ENCODE measurements at places on chromosomes 3 and 15.

DNA sequence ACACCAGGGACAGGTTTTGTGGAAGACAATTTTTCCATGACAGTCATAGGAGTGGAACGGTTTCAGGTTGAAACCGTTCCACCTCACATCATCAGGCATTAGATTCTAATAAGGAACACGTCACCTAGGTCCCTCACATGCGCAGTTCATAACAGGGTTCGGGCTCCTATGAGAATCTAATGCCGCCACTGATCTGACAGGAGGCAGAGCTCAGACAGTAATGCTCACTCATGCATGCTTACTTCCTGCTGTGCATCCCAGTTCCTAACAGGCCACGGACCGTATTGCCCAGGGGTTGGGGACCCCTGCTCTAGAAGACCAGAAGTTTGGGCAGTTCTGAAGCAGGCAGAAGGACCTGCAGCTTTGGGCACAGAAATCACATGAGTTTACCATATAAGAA lies 61.5 kb downstream of the MYO1E start:
- no peak for DNase-seq

DNA sequence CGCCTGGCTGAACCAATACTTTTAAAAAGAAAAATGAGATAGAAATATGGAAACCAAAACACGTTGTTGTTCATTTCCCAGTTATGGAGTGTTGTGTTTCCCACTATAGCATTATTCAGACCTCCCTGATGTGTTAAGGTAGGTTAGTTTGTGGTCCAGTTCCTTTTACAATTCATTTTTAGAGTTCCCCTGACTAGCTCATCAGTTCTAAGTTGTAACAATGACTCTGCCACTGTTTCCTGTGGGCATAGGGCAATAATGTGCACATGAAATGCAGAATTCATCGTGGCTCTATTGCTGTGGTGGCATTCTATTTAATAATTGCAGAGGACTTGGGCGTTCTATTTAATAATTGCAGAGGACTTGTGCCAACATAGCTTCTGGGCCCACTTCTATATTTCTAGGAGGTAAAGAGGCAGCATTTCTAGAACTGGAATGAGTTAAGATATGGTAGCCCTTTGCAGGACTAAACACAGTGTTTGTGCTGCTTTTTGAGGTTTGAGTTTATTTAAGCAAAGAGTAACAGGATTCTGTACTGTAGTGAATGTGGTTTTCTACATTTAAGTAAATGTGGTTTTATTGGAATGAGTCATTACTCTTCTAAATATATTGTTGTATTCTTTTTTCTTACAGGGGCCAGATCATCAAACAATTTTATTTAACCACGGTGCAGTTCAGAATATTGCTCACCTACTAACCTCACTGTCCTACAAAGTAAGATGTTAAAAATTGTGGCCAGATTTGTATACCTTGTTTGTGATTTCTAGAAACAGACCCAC lies 47.5 kb downstream of the ARMC8 start:
- DNase-seq: peak; percentile 19

- DNase-seq: no peak
These were observed 62.0 kb upstream of the GCNT3 start for GRCh38 chr15:59549301-59550185.

GRCh38 chr15:39193611-39194010 lies 387.3 kb upstream of the THBS1 start:
- DNase-seq: no peak

DNA sequence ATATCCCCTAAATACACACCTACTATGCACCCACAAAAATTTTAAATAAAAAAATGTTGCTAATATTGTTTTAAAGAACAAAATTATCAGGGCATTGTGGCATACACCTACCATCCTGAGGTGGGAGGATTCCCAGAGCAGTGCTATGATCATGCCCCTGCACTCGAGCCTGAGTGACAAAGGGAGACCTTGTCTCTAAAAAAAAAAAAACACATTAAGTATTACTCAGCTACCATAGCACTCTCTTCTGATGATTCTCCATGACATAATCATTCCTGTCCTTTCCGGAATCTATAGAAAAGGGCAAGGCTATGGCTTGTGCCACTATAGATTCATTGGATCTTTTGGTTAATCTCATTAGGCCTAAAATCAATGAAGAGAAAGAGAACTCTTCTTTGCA lies 77.4 kb downstream of the ACAP2 start:
- no peak for DNase-seq

GRCh38 chr15:66476535-66476934 lies 21.0 kb downstream of the SNAPC5 start:
- no peak for DNase-seq

DNA sequence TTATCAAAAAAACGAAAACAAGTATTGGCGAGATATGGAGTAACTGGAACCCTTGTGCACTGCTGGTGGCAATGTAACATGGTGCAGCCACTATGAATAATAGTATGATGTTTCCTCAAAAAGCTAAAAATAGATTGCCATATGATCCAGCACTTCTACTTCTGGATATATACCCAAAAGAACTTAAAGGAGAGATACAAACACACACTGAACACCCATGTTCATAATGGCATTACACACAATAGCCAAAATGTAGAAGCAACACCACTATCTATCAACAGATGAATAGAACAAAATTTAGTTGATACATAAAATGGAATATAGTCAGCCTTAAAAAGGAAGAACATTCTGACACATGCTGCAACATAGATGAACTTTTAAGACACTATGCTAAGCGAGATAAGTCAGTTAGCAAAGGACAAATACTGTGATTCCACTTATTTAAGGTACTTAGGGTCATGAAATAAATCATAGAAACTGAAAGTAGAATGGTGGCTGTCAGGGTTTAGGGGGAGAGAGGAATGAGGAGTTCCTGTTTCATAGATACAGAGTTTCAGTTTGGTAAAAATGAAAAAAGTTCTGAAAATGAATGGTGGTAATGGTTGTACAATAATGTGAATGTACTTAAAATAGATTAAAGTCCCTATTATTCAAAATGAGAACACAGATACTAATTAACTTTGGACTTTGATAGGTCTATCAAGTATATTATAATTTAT lies 59.4 kb upstream of the IMPG2 start:
- DNase-seq: no peak

DNA sequence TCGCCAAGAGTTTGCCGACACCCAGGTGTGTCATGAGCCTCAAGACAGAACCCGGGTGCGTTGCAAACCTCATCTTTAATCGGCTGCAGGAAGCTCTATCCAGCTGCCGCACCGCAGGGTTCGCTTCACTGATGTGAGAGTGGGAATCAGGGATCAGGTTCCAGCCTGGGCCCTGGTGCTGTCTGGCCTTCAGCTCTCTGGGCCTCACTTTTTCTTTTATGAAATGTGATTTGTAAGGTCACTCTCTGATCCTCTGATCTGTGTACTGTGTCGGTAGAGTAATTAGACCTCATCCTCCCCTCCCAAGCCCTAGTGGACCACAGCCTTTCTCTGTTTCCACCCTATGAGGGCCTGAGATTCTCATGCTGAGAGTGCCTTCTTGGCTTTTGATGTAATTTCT lies 202.8 kb upstream of the UBE2E1 start:
- no peak for DNase-seq

- DNase-seq: no peak
These were observed 128.7 kb downstream of the APBA2 start for GRCh38 chr15:29014493-29014892.

Measured in BJ (cell line).